ENCODE measurements at places on chromosomes 7 and 10.

GRCh38 chr7:134443396-134444070, 15.4 kb downstream of the AKR1B1 start:
- no peak for DNase-seq

DNA sequence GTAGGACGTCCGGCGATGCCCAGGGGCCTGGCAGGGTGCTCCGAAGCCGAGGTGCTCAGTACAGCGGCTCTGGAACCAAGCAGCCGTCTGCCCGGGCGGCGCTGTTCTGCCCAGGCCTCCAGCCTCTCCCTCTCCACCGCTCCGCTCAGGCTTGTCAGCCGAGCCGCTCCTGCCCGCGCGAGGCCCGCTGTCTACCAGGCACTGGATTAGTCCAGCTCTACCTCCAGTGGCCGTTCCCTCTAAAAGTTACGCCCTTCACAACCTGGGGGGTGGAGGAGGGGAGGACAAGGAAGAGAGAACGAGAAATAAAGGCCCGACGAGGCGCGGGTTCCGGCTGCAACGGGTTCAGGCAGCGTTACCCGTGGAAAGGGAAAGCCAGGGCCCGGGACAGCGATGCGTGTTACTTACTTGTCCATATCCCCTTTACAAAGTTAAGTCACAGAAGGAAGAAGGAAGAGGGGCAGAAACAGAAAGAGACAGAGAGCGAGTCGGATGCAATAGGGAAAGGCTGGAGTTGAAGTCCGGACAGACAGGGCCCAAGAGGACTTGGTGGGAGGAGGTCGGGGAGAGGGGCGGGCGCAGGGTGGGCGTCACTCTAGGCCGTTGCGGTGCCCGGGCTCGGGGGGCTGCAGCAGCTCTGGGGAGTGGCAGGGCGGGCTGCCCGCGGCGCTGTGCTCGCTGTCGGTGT, 2.8 kb downstream of the SP8 start:
- peak; percentile 48 for DNase-seq

DNA sequence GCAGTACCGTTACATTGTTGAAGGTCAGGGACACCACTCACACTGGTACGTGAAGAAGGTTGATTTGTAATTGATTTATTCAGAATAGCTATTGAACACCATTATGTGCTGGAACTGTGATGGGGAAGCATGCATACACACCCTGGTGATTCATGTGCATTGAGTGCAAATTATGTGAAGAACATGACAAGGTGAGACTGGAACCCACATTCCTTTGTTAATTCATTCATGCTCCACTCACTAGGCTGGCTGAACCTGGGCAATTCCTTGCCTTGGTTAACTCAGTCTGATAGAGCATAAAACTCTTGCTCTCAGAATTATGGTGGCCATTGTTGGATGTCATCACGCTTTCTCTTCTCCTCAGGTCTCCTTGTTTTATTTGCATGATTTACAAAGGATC, 67.3 kb upstream of the TPK1 start:
- no peak for DNase-seq

- DNase-seq, result no peak
These were observed 107.1 kb downstream of the RNF32 start for GRCh38 chr7:156747718-156748117.

DNA sequence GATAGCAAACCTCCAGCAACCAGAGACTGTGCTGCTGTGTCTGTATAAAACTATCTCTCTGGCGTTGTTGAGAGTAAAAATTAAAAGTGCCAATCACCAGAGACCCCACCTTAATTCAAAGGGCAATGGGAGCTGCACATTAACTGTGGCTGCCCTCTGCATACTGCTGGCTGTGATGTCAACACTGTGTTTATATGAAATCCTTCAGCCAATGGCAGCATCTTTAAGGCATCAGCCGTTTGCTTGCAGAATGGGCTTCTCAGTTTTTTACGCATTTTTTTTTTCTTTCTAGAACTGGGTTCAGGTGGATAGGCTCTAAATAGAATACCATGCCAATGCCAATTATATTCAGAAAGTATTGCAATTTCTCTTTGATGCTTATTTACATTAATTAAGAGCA, 47.7 kb downstream of the CHN2 start:
- no peak for DNase-seq

GRCh38 chr7:116522247-116522646, 2.6 kb upstream of the CAV1 start:
- no peak for DNase-seq

DNA sequence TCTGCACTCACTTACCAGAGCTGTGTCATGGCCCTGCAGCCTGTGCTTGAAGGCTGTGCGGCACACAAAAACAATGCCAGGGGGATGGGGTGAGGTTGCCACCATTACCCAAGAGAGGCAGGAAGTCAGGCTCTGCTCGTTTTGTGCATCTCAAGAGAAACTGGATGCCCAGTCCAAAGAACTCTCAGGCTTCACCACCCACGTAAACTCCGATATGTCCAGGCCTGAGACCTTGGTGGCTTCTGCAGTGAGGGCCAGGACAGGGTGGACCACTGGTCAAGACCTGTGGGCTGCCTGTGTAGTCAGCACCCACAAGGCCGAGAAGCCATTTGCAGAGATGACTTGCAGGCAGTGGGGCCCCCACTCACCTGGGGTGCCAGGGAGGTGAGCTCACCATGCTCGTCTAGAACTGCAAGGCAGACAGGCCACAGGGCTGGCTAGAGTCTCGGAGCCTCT, 54.7 kb upstream of the EBF3 start:
- no peak for DNase-seq

- no peak for DNase-seq
These were observed 2.5 kb downstream of the PARP12 start for GRCh38 chr7:140060243-140060630.

DNA sequence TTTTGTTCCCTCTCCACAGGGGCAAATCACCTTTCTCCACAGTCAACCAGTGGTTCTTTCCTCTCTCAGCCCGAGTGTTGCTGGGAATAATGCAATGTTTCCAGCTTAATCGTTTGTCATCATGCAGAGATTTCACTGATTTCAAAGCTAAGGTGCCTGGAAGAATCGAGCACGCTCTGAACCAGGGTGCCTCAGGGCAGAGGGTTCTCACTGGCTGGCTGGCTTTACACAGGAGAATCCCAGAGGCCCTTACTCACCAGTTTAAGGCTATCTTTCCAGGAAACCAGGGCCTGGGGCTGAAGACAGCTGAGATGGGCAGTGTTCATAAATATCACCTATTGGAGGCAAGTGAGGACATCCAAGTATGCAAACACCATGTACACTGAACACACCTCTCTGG, 21.8 kb downstream of the PLXNA4 start:
- no peak for DNase-seq

DNA sequence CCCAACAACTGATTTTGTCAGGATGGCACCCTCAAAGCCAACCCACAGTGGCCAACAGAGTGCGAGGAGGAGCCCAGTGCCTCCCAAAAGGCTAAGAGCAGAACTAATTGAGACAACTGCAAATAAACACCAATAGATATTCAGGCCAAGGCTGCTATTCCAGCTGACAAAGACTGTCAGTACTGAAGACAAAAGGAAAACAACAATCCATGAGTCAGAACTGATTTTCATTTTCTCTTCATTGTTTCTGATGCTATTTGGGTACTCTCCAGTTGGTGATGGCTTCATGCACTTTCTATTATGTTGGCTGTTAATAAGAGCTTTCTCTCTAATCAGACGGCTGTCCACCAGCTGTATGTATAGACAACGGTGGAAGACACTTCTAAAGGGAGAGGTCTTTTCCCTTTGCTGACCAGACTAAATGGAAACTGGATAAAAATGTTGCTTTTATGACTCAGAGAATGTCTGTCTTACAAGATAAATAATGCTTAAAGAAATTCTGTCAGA, 515.9 kb downstream of the PARD3 start:
- DNase-seq, result no peak

DNA sequence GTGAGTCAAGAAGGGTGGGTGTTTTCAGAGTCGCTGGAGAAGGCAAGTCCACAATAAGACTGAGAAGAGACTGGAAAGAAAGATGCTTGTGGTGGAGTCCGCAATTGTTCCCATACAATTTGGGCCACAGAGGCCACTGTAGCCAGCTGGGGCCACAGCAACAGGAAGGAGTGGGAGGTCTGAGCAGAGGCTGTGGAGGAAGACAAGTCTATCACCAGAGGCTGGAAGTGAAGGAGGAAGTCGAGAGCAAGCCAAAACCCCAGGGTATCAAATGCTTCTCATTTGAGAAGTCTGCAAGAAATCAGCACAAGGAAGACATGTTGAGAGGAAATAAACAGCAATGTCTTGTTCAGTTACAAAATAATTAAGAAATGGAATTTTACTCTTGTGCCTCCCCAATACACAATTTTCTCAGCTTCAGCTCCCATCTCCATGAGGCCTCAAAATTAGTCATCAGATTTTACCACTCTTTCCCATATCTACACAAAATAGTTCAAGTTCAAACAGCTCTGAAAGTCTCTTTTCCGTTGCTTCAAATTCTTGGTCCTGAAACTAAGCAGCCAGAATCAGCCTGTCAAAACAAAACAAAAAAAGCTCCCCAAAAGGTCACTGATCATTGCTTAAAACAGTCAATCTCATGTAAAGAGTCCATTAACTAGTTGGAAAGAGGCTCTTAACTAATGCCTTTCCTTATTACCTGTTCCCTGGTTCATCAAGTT, 31.6 kb downstream of the SLC16A12 start:
- DNase-seq, result no peak

DNA sequence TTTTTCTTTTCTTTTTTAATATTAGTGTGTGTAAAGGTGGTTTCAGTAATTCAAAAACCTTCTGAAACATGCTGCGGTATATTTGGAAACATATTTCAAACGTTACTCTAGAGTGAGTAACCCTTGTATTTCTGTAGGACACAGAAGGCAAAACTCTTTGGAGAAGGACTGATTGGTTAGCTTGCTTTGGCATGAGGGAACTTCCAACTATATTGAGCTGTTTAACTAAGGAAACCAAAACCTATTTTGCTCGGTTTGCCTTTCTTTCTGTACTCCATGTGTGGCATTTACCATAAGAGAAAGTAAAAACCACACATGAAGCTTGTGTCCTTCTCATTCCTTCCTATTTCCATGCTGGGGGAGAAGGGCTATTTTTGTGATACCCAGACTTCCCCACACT, 149.8 kb downstream of the DYNC1I1 start:
- no peak for DNase-seq

- DNase-seq, result no peak
These were observed 9.3 kb downstream of the FXYD4 start for GRCh38 chr10:43380610-43381222.

DNA sequence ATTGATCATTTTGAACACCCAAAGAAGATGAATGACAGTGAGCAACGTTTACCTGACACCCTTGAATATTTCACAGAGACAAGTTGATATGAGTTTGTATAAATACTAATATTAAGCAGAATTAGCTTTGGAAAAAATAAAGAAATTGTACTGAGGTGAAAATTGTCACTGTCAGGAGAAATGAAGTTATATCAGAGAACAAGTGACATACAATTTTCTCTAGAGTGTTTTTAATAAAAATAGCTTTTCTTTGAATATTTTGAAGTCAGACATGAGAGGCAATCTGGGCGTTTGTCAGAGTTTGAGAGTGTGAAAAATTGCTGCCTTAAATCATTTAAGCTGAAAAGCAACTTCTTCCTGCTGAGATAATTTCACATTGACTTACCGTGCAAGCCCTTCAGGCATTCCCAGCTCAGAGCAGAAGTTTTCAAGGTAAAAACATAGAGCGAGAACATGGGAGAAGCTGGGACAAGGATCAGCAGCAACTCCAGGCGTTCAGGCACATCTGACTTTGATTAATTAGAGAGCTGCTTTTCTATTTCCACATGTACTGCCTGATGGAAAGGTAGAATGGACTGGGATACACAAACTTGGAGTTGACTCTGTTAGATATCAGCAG, 535.9 kb downstream of the TFEC start:
- no peak for DNase-seq

DNA sequence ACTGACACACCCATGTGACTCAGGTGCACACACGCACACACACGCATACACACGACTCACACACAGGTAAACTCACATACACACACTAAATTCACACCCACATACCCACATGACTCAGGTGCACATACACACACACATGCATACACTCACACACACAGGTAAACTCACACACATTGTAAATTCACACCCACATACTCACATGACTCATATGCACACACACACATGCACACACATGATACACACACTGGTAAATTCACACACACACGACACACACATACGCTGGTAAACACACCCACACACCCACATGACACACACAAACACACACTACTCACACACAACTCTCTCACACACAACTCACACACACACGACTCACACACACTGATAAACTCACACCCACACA, 63.6 kb downstream of the TCERG1L start:
- DNase-seq, result no peak

- DNase-seq, result no peak
These were observed 190.2 kb upstream of the HPS1 start for GRCh38 chr10:98636921-98637329.

GRCh38 chr7:75842836-75843446, 29.3 kb upstream of the CCL24 start:
- DNase-seq, result peak; percentile 36

DNA sequence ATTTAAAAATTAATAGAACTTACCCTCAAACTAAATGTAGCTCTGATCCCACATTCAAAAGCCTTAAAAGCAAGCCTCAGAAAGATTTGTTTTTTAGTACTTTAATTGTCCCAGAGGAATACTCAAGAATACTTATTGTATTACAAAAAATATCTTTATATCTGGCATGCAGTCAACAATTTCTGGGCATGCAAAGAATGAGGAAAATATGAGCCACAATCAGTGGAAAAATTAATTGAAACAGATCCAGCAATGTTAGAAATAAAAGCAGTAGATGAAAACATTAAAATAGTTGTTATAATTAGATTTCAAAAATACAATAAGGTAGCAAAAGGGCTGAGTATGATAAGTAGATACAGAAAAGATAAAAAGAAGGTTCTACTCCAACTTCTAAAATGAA, 154.7 kb downstream of the PON1 start:
- DNase-seq, result no peak

GRCh38 chr10:48193556-48193955, 80.9 kb downstream of the FRMPD2 start:
- no peak for DNase-seq
